ENCODE measurements at places on chromosomes 3 and 15.

- peak; percentile 62 for DNase-seq
These were observed 50.8 kb downstream of the GXYLT2 start for GRCh38 chr3:72938471-72939265.

- DNase-seq = no peak
These were observed 203.5 kb upstream of the ZBTB20 start for GRCh38 chr3:115350606-115351005.

DNA sequence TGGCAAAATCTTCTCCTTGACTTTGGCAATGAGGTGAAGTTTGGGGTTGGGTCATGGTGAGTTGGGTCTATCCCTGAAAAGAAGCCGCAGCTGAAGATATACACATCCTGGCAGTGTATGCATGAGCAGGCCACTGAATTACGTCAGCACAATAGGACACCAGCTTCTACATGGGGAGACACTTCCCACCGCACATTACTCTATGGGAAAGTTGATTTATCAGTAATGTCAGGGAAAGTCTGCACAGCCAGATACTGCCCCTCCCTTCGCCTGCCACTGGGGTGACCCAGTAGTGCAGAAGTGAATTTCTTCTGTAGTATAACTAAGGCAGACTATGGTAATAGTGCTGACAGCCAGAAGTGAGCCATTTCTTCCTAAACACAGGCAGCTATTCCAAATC is 245.0 kb downstream of the NTRK3 start:
- no peak for DNase-seq

GRCh38 chr15:55799291-55800212 is 56.6 kb upstream of the PRTG start:
- DNase-seq = peak; percentile 4

GRCh38 chr3:14396031-14396692 is 6.2 kb upstream of the SLC6A6 start:
- no peak for DNase-seq

DNA sequence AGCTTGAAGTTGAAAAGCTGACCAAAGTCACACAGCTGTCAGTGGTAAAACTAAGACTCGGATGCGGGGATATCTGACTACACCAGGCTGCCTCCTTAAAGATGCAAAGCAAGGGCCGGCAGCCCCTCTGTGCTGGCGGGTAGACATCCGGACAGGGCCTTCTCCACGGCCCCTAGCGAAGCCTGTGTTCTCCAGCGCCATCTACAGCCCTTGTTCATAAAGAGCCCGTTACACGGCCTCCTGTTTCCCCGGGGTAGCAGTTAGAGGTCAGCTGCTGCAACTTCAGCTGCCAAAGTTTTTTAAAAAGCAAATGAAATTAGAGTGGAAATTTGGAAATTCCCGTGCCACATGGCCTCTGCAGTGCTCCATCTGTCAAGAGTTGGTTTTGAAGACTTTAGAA is 383.0 kb downstream of the TBL1XR1 start:
- peak; percentile 1 for DNase-seq

GRCh38 chr3:56937580-56937979 is 122.9 kb upstream of the SPATA12 start:
- DNase-seq = no peak

DNA sequence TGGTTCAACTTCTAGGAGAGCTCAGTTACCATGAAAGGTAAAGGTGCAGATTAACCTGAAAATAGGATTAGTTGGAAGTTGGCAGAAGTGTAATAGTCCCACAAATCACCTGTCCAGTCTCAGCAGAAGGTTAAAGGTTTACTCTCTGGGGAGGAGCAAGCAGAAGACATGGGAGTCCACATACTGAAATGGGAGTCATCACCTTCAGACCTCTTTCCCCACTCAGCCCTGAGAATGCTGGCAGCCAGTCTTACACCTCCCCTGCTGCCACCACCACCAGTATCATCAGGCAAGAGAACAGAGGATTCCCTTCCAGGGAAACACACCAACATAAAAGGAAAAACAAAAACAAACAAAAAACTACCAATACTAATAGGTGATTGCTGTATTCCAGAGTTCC is 13.8 kb upstream of the PLA2G4D start:
- no peak for DNase-seq

DNA sequence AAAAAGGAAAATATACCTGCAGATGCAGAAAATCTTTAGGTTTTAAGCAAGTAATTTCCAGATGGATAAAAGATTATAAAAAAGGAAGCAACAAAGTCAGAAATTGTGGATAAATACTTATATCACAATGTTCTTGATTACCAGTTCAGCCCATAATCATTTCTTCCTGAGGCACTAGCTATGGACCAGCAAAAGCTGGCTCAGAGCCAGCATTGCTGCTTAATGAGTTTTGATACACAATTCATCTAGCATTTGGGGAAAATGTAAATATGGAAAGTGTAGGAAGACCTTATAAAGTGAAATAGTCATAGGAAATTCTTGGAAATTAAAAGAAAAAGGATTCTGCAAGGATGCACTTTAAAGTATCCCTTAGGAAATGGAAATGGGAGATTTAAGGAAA is 168.3 kb upstream of the GBE1 start:
- no peak for DNase-seq

Measured in inflammatory macrophage treated with lipopolysaccharide for 1 hour (primary cell).